ENCODE measurements at places on chromosomes 5 and 9.

GRCh38 chr5:157184117-157184670, 3.6 kb downstream of the ITK start:
- DNase-seq = no peak

DNA sequence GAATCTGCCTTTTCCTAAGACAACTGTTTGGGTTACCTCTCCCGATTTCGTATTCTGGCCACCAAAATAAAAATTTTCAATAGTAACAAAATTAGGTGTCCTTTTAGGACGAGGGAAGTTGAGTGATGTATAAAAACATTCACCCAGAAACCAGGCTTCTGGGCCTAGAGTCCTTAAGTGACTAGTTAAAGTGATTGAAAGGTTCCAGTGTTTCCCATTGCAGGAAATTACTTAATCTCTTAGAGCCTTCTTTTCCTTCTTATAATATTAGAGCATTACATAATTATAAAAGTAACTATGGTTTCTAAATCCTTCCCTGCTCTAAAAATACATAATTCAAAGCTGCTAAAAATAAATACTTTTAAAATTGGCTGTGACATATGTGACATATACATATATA, 7.3 kb downstream of the MCIDAS start:
- no peak for DNase-seq

GRCh38 chr5:37717613-37718431, 122.0 kb downstream of the GDNF start:
- peak; percentile 93 for DNase-seq

DNA sequence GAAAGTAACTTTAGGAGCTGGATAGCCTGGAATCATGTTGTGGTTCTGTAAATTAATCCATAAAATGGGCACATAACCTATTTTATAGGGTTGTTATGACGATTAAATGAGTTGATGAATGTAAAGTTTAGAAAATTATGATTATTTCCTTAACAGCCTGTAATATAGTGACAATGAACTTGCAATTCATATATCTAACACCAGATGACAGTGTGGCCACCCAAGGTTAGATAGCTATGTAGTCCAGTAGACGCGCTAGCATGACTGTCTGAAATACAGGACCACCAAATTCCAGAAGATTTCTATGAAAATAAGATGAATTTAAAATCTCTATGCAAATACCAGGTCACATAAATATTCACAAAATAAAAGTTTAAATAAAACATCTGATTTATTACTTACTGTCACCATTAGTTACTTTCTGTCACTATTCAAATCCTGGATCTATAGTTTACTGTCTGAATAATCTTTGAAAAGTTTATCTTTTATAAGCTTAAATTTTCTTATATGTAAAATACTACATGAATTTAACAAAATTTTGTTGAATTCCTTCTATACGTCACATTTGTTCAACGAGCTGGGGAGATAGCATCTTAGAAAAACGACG, 26.1 kb upstream of the MACIR start:
- peak; percentile 44 for DNase-seq

DNA sequence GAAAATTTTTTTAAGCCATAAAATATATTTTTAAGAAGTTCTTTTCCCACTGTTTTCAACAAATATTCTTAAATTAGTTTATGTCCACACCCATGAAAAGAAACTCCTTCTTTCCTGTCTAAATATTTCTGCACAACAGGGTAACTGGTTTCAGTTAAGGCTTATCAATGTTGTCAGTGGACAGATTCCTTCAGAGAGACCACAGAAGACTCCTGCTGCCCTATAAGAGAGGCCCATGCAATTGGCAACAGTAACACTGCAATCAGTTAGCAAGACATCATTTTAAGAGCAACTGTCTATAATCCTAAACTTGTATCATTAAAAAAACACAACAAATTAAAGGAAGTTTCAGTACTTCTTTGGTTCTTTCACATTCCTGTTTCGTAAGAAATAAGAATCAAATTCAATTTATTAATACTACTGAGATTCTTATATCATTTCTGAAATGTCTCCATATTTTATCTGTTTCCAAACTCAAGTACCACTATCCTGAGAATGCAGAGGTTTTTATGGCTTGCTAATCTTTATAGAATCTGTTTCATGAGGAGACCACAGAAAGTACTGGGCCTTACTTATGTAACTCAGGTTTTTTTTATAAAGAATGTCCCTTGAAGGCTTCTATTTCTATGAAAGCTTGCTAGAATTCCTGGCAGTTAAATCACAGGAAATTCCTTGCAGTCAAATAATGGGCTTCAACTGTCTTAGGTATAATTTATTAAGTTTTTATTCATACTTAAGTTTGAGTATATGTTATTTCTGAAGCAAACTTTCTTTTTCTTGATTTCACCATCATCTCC, 240.2 kb downstream of the RFX3 start:
- DNase-seq = peak; percentile 76

DNA sequence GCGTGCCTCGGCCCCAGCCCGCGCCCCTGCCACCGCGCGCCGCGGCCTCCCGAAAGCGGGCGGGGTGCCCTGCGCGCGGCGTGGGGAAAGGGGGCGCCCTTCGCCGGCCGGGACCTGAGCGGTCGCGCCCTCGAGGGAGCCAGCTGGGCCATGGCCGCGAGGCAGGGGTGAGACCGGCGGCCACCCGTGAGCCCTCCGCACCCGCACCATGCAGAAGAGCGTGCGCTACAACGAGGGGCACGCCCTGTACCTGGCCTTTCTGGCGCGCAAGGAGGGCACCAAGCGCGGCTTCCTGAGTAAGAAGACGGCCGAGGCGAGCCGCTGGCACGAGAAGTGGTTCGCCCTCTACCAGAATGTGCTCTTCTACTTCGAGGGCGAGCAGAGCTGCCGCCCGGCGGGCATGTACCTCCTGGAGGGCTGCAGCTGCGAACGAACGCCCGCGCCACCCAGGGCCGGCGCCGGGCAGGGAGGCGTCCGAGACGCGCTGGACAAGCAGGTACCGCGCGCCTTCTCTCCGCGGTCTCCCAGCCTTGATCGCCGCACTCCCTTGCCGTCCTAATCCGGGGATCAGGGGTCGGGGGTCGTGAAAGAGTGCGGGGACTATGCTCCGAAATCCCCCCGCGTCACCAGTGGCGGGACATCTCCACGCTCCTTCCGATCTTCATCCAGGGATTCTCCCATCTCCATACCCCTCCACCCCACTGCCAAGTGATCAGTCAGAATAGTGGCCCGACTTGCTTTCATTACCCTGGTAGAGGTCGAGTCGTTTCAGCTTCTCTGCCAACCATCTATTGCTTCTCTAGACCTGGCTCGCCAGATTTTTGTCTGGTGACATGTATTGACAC, 590 bp downstream of the RASGRF2 start:
- DNase-seq = peak; percentile 46

- peak; percentile 92 for DNase-seq
Observed at GRCh38 chr5:135493406-135494180, 41.4 kb upstream of the TIFAB start.

- no peak for DNase-seq
Observed at GRCh38 chr5:83547889-83548288, 76.3 kb downstream of the VCAN start.

- DNase-seq = no peak
Observed at GRCh38 chr5:163565492-163565891, 60.1 kb downstream of the MAT2B start.

- peak; percentile 80 for DNase-seq
Observed at GRCh38 chr5:130323804-130324454, 419.7 kb downstream of the CHSY3 start.

- DNase-seq = no peak
Observed at GRCh38 chr5:113846941-113847340, 333.4 kb downstream of the YTHDC2 start.

DNA sequence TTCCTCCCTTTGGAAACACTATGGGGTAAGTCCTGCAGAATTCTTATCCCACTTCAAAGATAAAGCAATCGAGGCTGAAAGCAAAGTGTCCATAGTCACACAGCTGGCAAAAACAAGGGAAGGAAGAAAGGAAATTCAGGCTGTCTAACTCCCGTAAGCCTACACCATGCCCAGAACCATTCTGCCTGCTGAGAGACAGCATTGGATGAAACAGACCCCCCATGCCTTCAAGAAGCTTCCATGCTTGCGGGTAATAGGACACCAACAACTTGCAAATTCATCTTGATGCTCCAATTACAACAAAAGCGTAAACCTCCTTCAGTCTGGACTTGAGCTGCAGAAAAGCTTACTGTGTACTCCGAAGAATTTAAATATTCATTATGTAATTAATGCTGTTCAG, 181.1 kb upstream of the WWC1 start:
- DNase-seq = no peak

GRCh38 chr9:76751001-76751400, 13.2 kb upstream of the PCA3 start:
- no peak for DNase-seq

DNA sequence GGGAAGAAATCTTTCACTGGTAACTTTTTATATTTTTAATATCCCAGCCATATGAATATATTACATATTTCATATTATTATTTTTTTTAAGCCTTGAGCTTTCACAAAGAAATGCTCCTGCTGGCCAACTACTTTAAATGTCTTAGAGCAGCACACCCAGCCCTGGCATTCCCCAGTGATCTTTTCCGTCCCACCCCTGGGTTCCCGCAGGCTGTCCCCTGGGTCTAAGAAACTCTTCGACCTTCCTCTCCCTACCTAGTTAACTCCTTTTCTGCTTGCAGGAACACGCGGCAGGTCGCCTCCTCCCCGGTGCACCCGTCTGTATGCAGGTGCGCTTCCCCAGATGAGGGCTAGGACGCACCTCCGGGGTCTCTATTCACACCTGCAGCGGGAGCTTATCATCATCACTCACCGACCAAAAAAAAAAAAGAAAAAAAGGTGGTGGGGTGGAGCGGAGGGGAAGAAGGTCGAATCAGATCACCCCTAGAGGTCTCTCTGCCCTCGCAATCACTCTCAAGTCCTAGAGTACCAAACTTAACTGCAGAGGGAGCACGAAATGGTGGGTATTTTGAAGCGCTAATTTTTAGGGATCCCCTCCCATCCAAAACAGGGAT, 696 bp downstream of the ZFP62 start:
- DNase-seq = peak; percentile 27

DNA sequence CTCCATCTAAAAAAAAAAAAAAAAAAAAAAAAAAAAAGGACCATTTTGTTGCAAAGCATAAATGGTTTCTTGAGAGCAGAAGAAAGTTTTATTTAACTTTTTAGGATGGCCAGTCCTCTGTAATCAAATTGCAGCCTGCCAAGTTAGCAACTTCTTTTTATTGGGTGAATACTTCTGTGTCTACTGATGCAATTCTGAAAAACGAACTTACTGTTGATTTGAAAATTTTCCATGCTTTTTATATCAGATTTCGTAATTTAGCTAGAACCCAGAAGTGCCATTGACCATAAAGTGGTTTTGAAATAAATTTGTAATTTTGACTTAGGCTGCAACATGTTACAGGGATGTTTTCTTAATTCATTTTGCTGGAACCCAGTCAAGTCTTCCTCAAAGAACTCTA, 269.1 kb upstream of the ACTBL2 start:
- peak; percentile 82 for DNase-seq

GRCh38 chr9:72168075-72168474, 18.8 kb downstream of the GDA start:
- no peak for DNase-seq

GRCh38 chr5:53436480-53437191, 43.8 kb upstream of the FST start:
- no peak for DNase-seq

DNA sequence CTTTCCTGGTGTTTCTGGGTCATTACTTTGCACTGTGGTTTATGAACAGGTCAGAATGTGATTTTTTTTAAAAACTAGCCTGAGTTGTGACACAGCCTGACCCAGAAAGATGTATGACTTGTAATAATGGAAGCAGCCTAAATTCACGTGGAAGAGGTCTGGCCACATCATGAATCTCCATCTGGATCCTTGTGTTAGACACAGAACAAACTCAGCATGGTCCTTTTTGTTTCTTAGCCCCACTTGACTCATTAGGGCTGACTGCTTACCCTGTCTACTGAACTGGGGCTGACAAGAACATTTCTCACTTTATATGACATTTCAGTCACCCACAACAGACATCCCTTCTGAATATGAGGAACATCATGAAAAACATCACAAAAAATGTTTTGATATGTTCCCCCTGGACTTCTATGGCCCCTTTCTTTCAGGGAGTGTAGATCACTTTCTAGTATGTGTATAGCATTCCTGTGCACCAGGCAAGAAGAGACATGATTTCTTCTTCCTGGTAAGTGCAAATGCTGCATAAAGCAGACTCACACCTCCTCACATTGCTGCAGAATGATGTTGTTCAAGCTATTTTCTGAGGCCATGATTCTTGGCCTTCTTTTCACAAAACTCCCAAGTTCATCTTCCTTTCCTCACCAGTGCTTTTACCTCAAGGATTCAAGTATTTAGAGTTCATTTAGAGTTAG, 52.3 kb downstream of the ZNF622 start:
- no peak for DNase-seq

DNA sequence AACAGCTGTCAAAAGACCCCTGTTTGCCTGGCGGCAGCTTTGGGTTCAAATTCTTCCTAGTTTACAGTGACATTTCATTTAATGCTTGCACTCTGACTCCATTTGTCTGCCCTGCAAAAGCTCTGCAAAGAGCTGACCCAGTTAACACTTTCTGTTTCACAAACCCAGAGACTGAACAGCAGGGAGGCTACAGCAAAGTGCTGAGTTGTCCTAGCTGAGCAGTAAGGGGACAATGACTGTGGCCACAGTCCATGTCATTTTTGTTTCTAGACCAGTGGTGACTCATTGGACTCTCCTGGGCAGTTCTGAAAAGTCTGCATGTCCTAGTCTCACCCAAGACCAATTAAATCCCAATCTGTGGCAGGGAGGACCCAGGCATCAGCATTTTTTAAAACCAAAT, 994.8 kb upstream of the WWC1 start:
- DNase-seq = no peak

DNA sequence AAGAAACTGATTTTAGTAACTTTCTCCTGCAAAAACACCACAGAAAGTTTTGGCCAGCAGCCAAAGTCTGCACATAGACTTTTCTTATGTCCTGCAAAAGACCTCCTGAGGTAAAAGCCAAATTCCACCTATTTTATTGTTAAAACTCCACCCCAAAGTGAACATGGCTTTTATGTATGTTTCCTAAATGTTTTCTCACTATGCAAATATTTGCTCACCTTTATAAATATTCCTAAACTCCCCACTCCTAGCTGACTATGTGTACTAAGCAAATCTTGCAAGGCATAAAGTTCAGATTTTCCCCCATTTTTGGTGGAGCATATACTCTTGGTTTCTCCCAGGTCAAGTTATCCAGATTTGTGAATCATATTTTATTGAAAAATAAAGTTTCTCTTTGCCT, 446.2 kb downstream of the DNAH5 start:
- no peak for DNase-seq

GRCh38 chr9:2263665-2264064, 248.5 kb downstream of the SMARCA2 start:
- no peak for DNase-seq

DNA sequence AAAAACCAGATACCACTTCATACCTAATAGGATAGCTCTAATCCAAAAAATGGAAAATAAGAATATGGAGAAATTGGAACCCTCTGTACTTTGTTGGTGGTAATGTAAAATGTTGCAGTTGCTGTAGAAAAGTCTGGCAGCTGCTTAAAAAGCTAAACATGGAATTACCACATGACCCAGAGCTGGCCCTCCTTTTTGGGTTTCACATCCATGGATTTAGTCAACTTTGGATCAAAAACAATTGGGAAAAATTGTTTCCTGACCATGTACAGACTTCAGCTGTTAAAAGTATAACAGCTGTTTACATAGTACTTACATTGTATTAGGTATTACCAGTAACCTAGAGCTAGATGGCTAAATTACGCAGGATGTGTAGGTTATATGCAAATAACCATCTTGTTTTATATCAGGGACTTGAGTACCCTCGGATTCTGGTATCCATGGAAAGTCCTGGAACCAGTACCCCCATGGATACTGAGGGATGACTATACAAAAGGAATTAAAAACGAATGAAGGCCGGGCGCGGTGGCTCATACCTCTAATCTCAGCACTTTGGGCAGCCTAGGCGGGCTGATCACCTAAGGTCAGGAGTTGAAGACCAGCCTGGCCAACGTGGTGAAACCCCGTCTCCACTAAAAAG, 15.8 kb downstream of the DNAJA1 start:
- peak; percentile 38 for DNase-seq

Data from fibroblast of lung (primary cell).